ENCODE measurements at places on chromosomes 12 and 14.

- DNase-seq, result peak; percentile 18
Measured at GRCh38 chr12:52217223-52217622, 15.8 kb upstream of the KRT7 start.

- DNase-seq, result no peak
Measured at GRCh38 chr12:81249976-81250375, 172.1 kb downstream of the ACSS3 start.

DNA sequence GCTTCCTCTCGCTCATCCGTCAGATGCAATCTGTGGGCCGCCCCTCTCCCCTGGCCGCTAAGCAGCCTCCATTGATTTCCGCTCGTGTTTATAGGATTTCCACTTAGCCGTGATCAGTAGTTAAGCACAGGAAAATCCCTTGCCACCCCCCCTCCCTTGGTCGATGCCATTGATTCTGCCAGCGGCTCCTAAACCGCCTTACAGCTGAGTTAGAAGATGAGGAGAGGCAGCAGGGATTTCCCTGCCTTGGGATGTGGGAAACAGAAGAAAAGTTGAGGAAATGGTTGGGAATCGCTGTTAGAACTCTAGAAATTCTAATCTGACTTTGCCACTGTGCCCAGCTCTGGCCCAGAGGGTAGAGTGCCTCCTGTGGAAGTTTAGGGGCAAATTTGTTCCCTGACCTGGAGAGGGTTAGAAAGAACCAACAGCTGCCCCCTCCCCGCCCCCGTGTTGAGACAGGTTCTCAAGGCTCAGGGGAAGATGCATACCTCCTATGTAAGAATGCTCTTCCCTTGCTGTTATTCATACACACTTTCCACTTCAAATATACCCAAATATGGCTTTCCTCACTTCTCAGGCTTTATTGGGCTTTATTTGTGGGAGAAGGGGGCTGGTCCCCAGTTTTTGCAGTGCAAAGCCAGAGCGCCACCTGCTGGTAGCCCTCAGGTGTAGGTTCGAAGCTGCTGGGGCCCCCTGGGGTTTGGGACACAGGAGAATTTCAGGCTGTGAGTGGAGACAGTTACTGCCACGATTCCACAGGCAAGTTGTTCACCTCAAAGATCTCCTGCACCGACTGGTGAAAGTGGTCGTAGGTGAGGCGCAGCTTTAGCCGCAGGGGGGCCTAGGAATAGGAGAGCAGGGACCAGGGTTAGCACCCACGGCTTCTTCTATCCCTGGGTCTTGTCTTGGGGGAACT lies 3.2 kb downstream of the THTPA start:
- peak; percentile 78 for DNase-seq

DNA sequence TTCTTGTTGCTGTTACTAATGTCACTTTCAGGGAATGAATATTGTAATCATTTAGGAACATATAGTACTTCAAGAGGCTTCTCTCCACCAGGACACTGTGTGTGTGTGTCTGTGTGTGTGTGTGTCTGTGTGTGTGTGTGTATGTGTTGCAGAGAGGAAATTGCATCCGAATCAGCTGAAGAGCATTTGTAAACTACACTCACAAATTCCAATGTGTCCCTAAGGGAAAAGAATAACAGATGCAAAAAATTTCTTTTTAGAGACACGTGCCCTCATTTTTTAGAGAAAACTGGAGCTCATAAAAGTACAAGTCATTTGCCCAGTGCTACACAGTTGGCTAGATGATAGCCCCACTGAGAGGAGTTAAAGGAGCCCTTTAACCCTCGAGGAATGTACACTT lies 168.8 kb downstream of the ANO4 start:
- no peak for DNase-seq

- DNase-seq, result no peak
Measured at GRCh38 chr12:99201906-99202645, 445.5 kb upstream of the GARIN6 start.

- DNase-seq, result no peak
Measured at GRCh38 chr12:6253278-6253677, 53.1 kb downstream of the CD9 start.

DNA sequence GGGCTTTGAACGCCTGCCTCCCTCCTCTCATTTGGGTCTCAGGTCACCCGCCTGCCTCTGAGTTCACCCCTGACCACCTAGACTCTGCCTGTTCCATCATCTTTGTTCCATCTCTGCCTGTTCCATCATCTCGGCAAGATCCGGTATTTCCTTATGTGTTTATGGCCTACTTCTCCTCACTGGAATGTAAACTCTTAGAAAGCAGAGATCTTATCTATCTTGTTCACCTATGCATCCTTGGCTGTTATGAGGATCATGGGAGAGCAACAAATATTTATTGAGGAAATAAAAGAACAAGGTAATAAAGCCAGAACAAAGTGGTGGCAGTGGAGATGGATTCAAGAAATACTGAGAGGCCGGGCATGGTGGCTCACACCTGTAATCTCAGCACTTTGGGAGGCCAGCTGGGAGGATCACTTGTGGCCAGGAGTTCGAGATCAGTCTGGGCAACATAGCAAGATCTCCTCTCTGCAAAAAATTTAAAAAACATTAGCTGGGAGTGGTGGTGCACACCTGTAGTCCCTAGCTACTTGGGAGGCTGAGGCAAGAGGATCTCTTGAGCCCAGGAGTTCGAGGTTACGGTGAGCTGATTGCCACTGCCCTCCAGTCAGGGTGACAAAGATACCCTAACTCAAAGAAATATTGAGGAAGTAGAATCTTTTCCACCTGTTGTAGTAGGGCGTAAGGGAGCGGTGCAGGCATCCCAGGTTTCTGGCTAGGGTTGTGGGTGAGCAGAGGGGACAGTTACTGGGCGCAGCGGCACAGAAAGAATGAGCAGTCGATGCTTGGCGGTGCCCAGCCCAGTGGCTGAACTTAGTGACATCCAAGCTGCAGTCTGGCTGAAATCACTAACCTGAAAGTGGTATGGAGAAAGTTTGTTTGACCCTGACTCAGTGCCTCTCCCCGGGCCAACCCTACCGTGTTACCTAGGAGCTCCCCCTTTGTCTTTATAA lies 1.7 kb upstream of the KLC1 start:
- no peak for DNase-seq

- no peak for DNase-seq
Measured at GRCh38 chr14:101121508-101122139, 218.1 kb upstream of the RTL1 start.

DNA sequence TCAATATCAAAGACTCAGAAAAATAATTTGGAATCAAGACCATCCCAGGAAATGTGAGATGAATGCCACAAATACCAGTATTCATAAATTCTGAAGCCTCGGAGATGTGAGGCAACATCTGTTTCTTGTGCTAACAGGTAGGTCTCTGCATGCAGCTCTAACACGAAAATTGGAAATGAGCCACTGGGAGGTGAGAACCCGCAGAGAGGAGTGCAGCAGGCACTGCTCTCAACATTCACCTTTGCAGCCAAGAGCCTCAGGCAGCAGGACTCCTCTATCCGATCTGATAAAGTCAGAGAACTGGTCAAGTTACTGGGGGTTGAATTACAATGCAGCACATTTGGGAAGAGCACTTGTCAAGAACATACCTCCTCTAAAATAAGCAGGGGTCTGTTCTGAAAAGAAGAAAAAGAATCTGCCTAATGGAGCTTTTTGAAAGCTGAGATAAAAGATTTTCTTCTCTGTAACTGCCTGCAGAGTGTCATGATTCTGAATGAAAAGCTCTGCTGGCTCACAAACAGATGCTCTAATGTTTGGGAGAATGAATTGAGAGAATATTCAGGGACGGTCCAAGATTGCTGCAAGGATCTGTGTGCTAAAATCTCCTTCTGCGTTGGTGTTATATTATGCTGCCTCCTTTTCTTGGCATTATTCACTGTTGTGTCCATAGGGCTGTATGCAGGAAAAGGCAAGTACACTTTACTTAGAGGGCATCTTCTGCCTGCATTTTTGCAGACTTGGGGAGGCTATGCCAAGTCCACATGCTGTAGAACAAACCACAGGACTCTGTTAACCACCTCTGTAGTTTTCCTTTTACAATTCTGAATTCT lies 209.6 kb upstream of the KRR1 start:
- no peak for DNase-seq

DNA sequence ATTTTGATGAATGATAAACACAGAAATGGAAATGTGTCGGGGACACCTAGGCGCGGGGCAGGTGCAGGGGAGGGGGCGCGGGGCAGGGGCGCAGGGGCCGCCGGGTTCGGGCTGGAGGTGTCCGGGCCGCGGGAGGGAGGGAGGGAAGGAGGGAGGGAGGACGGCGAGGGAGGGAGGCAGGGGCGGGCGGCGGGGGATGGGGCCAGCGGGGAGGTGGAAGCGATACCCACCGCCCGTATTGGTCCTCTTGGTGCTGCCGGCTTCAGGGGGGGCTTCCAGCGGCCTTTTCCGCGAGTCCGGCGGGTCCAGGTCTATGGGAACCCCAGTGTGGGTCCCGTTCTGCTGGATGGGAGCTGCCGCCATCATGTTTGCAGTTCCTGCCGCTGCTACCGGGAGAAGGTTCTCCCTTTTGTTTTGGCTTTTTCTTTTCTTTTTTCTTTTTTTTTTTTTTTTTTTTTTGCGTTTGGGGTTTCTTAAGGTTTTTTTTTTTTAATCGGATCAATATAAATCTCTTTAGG lies 703 bp downstream of the NOVA1 start:
- DNase-seq, result peak; percentile 22

- DNase-seq, result no peak
Measured at GRCh38 chr12:65594409-65594808, 229.9 kb upstream of the HMGA2 start.

DNA sequence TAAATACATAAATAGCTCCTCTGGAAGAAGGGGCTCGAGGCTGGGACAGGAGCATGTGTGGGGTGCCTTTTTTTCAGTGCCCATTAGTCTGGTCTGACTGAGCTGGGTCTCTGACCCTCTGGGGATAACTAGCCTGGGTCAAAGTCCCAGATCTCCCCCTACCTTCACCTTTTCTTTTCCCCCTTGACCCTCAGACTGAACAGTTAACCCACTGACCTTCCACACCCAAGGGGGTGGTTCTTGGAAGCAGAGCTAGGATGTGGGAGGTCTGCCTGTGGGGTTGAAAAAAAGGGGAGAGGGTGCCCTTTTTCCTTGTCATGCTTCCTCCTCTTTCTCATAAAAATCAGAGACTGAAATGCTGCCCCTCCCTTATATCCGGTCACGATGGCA lies 925 bp upstream of the GLI1 start:
- DNase-seq, result no peak

- peak; percentile 27 for DNase-seq
Measured at GRCh38 chr14:36582011-36582873, at the start of gene NKX2-8. TSS of gene NKX2-8 (minus strand) at chr14:36582614. CDS start at chr14:36582389, 225 bp downstream.

- no peak for DNase-seq
Measured at GRCh38 chr12:123134271-123134671, 16.6 kb downstream of the PITPNM2 start.

DNA sequence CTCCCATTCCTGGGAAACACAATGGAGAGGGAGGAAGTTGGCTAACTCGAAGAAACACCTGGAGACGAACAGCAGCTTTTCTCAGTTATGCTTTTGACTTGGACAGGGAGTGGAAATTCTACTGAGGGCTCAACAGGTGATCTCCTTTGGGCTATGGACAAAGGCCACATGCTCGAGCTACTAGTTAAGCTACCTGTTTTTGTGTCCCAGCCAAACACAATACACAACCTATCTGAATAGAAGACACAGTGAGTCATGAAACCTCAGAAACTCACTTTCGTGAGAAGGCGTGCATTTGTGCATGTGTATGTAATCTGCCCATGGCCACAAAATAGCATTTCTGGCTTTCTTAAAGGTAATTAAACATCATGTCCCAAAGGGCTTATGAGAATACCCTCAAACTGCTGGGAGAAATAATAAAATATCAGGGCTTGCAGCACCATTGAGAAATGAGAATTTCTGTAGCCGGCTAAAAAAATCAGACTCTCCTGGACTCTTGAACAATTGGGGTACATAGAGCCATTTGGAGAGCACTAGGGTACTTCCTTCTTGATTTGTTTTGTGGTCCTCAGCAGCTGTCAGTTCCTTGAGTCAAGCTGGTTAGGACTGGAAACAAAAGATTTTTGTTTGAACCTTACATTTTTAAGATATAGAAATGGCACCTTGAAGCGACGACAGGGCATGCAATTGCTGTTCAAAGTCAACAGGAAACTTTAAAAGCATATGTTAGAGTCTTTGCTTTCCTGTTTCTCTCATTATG lies 85.5 kb upstream of the PTHLH start:
- DNase-seq, result no peak

GRCh38 chr12:104501660-104502059 lies 44.9 kb downstream of the CHST11 start:
- no peak for DNase-seq

DNA sequence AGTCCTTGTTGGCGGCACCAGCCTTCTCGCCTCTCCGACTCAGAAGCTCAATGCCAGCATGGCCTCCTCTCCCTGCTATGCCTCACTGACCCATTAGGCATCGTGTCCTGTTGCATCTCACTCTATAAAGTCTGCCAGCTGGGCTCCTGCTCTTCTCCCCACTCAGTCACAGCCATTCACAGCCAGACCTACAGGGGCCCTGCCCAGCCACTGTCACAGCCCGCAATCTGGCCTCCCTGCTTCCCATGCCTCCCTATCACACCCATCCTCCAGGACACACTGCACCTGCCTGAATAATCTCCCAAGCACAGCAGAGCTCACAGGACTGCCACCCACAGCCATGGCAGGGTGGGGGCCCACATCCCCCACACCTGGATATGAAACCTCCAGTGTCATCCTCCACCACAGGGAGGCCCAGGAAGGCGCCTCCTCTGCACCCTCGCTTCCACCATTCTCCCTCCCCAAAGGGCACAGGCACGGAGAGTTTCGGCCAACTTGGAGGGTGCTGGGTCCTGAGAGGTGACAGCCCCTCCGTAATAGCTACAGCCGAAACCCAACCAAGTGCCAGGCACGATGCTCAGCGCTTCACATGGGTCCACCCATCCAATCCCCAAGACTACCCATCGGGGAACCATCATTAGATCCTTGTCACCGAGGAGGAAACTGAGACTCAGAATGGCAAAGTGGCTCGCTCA lies 370.3 kb downstream of the BCL11B start:
- DNase-seq, result no peak

- DNase-seq, result no peak
Measured at GRCh38 chr14:96162265-96162664, 42.4 kb upstream of the BDKRB2 start.

DNA sequence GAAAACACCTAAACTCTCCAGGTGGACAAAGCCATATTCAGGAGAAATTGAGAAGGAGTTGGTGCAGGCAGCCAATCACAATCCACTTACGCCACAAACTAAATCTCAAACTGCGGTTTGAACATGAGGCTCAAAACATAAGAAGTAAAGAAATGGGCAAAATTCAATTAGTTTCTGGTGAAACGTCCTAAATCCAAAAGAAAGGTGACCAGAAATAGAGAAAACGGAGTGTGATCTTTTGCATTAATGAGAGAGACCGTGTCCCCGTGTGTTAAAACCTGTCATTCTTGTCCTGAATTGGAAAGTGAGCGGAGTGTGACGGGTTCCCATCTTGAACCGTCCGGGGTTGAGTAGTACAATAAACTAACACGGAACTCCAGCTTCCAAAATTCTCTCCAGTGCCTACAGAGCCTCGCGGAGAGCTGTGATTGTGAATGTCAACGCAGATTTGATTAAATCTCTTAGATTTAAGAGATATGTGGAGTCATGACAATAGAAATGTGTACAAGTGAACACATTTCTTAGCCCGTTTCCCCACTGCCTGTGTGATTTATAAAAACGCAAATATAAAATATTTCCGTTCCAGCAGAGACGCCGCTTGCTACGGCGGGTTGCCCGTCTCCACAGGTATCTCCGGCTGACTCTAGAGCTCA lies 595 bp upstream of the METAP2 start:
- no peak for DNase-seq

- DNase-seq, result peak; percentile 35
Measured at GRCh38 chr12:92505254-92506231, 197.2 kb upstream of the PLEKHG7 start.

- DNase-seq, result no peak
Measured at GRCh38 chr14:94322648-94323570, at the start of gene SERPINA6. TSS of gene SERPINA6 (minus strand) at chr14:94323336. CDS start at chr14:94314648, 8,688 bp downstream.
